Transverse colon (tissue), 4 donors: ENCODE measurements at places on chromosomes 5 and 9.

- DNase-seq = no peak
Observed at GRCh38 chr5:61697809-61698558, 365.9 kb downstream of the ZSWIM6 start.

DNA sequence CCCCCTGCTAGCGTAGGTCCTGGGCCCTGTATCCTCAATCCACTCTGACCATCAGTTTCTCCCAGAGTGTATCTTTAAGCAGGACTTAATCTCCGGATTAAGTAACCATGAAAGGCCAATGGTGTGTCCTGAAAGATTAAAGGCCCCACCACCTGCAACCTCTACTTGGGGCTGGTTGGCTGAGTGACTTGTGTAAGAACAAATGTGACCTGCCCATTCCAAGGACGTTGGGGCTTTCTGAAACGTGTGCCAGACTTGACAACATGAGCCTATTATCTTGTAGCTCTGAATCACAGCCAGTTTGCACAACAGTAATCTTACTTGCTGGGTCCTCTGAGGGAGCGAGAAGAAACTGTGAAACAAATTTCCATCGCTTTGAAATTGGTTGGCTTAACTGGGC, 3.1 kb upstream of the PRELID2 start:
- DNase-seq = no peak

- DNase-seq = peak; percentile 36
Observed at GRCh38 chr5:172586125-172587060, 54.7 kb upstream of the NEURL1B start.

DNA sequence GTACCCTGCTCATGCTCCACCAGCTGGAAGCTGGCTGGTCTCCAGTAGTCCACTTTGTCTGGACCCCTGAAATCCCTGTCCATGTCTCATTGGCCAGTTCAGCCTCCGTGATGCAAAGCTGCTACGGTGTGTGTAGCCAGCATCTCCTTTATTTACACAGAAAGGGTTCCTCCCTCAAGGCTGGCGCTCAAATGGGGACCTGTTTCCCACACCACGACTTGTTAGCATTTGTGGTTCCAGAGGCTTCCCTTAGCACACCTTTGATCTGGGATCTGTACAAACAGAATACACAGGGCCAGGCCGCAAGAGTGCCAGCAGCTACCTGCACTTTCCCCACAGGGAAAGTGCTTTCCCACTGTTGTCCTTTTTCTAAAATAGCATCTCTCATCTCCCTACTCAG, 5.7 kb upstream of the SMU1 start:
- no peak for DNase-seq

DNA sequence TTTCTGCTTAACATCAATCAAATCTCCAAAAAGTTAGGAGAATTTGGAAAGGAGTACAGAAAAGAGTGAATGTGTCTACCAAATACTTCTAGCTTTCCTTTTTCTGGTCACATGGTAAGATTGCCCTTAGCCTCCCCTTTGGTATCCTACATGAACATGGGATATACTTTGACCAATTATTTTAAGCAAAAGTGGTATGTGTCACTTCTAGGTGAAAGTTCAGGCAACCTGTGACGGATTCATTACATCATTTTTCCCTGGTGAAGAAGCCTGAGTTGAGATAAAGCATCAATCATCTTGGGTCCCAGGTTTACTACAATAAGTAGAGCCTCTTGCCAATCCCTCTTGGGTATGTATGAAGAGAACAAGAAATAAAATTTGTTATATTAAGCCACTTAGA, 419.2 kb downstream of the PDE4D start:
- no peak for DNase-seq

DNA sequence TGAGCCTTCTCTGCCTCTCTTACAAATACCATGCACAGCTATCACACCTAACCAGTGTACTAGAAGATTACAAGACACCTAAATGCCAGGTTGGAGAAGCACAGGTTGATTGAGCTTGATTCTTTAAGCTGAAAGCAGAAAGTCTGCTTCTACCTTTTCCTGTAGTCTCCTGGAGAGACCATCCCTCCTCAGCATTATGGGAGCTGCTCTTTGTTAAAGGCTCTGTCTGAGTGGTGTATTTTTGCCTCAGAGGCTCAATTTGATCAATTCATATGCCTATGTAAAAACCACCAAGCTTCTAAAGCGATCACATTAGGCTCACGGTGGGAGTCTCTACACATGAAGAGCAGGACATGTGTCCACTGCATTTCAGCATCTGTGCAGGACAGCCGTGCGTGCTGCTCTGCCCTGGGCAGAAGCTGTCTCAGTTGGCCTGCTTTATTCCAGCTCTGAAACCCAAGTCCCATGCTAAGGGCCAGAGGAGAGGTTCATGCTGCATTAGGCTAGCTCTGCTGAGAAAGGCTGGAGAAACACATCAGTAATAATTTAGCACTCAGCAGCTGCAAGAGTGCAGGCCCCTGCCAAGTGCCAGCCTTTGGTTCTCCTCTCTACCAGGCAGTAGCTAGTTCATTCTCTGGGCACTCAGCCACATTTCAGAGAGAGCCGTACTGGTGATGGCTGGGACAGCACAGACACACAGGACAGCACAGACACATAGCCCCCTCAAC, 41.7 kb downstream of the TMEM167A start:
- DNase-seq = no peak

DNA sequence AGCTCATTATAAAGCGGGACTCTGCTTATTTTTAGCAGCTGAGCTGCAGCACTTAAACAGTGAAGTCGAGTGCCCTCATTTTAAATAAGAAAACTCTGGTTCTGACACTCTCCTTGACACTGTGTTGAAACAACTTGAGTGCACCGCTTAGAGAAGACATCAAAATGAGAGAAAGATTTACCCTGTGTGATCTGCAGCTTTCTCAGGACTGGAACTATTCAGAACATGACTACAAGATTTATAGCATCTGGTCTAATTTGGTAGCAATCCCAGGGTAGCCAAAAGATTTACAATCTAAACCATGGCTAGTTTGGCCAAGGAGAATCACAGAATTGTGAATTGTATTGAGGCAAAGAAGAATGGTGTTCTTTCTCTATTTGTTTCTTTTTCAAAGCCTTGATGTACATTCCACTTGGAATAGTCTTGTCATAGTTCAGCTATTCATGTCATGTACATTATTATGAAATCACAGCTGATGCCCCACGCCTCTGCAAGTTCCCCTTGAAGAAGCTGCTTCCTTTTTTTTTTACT, 38.7 kb downstream of the PLEKHG4B start:
- no peak for DNase-seq

DNA sequence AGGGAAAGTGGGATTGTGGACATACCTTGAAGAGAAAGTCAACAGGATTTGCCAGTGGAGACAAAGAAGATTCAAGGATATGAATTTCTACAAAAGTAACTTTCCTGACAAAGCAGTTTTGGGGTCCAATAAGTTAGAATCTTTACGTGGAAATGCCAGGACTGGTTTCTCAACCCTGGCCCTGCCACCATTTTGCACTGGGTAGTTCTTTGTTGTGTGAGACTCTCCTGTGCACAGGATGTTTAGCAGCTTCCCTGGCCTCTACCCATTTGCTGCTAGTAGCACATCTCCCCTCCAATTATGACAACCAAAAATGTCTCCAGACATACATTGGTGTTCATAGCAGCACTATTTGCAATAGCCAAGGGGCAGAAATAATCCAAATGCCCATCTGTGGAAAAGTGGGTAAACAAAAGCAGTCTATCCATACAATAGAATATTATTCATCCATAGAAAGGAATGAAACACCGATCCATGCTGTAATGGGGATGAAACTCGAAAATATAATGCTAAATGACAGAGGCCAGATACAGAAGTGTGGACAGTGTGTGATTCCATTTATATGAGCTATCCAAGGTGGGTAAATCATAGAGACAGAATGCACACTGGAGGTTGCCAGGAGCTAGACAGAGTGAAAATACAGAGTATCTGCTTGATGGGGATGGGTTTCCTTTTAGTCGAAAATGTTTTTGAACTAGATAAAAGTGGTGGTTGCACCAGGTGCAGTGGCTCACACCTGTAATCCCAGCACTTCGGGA, 91.4 kb downstream of the NSUN2 start:
- no peak for DNase-seq

- DNase-seq = no peak
Observed at GRCh38 chr9:134619983-134620661, 21.5 kb upstream of the COL5A1 start.

- DNase-seq = no peak
Observed at GRCh38 chr5:171226864-171227263, 82.2 kb upstream of the TLX3 start.

DNA sequence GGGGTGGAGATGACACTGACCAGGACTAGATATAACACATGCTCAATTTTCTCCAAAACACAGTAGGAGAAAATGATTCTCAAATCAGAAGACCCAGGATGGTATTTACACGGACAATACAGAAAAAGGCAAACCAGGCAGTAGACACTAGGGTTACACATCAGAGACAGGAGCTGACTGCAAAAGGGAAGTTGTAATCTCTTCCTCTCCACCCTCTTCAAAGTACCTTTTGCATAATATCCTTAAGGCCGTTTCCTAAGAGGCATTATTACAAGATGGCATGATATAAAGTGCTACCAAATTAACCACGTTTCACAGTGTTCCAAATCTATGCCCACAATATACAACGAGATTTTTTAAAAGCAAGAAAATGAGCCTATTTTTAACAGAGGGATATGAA, 39.2 kb downstream of the YIPF5 start:
- no peak for DNase-seq

DNA sequence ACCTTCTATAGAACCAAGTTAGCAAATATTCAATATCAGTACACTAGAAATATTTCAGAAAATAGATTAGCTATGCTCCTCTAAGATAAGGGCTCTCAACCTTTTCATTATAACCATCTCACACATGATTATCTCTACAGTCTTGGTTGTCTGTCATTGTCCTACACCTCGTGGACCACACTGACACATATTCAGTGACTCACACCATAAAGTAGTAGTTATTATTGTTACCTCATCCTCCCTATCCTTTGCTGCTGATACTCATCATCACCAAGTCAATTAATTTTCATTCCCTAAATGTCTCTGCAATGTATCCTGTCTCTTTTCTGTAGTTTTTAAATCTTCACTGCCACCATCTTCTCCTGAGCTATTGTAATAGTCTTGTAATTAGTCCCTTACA, 1309.2 kb upstream of the C9orf72 start:
- no peak for DNase-seq

DNA sequence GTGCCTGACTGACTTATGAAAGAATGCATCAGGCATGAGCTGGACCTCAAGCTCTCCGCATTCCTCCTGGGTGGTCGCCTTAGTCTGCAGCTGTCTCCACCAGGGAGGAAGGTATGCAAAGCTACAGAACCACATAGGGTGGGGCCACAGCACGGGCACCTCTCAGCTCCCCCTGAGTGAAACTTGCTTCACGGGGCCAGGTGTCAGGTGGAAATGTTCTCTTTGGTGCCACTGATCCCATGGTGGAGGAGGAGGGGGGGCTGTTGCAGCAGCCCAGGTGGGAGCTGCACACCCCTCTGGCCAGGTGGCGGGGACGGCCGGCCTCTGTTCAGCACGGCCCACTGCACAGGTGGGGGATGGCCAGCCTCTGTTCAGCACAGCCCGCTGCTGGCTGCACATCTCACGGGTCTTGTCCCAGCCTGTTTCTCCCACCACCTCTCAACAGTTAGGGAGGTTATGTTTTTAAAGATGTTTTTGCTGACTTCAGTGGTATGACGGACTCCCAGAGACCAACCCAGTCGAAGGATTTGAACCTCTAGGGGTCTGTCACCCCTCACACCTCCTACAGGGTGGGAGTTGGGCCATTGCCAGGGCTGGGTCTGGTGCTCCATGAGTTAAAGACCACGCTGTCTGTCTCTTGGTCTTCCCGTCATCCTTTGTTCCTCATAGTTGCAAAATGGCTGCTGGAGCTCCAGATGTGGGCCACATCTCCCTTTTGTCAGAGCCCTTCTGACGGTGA, 34.3 kb downstream of the MRPL36 start:
- DNase-seq = peak; percentile 67

- DNase-seq = no peak
Observed at GRCh38 chr5:7759257-7759871, 91.6 kb downstream of the CFAP90 start.

DNA sequence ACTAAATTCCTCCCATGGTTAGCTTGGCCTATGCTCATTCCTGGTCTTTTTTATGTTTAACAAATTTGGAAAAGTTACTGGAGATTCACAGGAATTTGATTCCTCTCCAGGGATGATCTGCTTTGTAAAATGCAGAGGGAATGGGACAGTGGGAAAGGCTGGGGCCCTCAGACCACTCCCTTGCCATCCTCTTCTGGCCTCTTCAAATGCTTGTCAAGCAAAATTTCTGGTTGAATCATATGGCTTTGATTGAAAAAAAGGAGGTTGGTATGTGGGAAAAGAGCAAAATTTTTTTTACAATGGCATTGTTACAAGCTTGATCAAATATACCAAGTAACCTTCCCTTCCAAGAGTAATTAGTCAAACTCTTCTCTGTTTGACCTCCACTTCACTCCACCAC, 225.1 kb downstream of the PIK3R1 start:
- no peak for DNase-seq

- DNase-seq = peak; percentile 60
Observed at GRCh38 chr9:272251-273213, 57.9 kb downstream of the DOCK8 start.

DNA sequence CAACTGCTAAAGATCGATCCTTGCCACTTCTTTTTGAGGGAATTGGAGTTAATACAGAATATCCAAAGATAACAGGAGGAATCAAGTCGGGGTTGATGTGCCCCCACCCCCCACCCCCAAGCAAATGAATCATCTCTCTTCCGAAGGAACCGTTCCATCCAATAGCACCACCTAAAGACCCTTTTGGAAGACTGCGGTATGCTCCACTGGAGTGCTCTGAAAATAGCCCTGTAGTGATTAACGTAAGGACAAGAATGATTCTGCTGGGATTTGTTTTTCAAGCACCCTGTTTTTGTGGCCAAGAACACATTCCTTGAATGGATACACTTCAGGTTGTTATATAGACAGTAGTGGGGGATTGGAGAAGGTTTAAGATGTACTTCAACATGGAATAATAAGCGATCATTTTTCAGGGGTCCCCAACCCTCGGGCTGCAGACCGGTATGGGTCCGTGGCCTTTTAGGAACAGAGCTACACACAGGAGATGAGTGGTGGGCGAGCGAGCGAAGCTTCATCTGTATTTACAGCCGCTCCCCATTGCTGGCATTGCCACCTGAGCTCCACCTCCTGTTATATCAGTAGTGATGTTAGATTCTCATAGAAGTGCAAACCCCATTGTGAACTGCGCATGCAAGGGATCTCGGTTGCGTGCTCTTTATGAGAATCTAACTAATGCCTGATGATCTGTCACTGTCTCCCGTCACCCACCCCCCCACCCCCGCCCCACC, 44.5 kb upstream of the TMEM252 start:
- no peak for DNase-seq

DNA sequence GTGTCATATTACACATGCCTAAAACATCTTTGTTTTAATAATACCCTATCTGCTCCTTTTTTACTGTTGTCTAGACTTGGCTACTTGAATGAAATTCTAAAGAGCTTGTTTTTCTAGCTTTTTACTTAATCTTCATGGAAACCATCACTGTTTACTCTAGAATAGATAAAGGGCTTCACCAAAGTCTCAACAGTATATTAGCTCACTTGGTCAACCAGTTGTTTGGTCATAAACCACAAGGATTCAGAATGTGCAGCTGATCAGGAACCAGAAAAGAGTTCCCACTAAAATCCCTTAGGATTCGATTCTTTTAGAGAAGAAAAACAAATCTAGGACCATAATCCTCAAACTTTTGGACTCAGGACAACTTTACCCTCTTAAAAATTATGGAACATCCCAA, 38.0 kb downstream of the CDO1 start:
- DNase-seq = no peak

- no peak for DNase-seq
Observed at GRCh38 chr9:106619211-106619610, 243.8 kb upstream of the ZNF462 start.
